NCI-H1694 treated with DMSO at 0.1 percent for 48 hours (cell line): ENCODE measurements at places on chromosomes 1 and 21.

DNA sequence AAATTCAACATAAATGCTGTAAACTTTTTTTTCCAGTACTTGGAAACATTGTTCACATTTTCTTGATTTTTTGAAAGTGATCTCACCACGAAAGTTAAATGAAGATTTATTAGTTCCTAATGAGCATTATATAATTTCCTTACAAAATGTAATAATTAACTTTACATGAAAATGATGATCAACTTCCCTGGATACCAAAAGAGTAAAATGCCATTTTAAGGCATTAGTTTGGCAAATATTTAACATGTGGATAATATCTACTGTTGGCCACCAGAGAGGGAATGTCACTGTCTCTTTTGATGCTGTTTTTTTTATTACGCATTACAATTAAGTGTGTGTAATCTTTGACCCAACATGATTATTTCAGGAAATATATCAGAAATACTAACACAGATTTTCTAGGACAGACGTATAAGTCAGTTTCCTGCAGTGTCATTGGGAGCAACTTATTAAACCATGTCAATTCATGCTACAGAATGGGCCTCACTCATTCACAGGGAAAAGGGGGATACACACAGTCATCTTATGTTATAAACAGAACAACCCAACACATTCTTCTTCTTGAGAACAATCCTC lies 903.9 kb upstream of the ADGRL2 start:
- no peak for DNase-seq

GRCh38 chr1:12208271-12208670 lies 21.6 kb upstream of the VPS13D start:
- DNase-seq: no peak

- no peak for DNase-seq
Observed at GRCh38 chr1:205572421-205572820, 59.4 kb downstream of the ELK4 start.

DNA sequence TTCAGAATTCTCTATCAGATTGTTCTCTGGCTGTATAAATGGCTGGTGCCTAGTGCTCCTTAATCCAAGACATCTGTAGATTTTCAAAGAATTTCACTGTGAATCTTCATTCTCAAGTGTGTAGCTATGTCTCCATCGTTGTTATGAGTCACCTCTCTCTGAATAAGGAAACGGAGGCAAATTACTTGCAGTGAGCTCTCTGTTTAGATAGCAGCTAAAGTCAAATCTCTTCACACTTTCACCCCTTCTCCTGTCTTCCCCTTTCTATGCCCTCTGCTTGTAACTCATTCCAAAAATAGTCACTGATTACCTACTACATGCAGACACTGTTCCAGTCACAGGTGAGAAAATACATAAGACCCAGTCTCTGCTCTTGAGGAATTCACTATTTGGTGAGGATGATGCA lies 39.7 kb downstream of the CHML start:
- no peak for DNase-seq

- no peak for DNase-seq
Observed at GRCh38 chr1:2632561-2633361, at the start of gene MMEL1. TSS of gene MMEL1 (minus strand) at chr1:2633016. CDS start at chr1:2629484, 3,532 bp downstream.
